ENCODE measurements at places on chromosomes 6 and 20.
A peak's percentile ranks its signal among the peaks of the same experiment; 100 is the strongest.

DNA sequence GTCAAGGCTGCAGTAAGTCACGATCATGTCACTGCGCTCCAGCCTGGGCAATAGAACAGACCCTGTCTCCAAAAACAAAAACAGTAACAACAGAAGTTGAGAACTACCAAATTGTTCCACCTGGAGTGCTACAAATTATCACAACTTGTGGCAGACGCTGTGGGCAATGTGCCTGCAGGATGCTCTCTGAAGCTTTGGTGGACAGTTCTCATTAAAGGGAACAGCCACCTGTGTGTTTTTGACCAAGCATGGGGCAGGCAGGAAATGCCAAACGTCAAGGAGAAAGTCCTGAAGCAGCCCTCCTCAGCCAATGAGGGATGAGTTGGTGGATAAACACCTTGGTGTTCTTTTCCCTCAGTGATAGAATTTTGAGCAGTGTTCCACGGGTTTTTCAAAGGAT, 15.8 kb downstream of the COX4I2 start:
- no peak for DNase-seq

- DNase-seq, result no peak
These were observed 140.6 kb downstream of the OPN5 start for GRCh38 chr6:47922391-47922790.

DNA sequence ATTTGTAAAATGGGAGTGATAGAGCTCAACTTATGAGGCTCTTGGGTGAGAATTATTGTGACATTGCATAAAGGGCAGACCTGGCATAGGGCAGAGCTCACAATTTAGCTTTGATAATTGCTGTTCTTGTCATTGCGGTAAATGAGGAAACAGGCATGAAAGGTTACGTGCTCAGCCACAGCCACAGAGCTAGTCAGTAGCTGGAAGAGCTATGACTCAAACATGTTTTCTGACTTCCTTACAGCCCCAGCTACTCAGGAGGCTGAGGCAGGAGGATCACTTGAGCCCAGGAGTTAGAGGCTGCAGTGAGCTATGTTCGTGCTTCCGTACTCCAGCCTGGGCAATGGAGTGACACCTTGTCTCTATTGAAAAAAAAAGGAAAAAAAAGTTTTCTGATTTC, 3.5 kb upstream of the GHRH start:
- DNase-seq, result no peak

DNA sequence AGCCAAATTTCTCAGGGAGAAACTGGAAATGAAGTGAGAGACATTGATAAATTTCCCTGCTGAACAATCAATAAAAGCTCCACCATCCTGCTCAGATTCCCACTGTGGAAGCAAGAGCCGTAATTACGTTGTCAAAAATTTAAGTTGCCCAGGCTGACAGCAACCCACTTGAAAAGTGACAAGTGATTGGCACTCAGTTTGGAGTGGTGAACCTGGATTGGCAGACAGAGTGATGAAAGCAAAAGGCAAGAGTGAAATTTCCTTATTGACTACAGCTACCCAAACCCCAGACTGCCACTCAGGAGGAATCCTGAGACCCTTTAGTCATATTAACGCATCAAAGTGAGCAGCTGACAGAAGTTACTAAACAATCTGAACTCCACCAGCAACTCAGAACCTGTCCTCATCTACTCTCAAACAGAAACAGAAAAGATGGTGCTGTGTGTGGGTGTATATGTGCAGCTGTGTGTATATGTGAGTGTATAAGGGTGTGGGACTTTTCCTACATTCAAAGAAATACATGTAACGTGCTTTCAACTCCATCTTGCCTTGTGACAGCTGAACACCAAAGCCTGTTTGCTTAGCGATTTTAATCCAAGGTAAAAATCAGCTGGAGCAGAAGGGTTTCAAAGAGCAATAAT, 157.4 kb downstream of the PKHD1 start:
- DNase-seq, result no peak

GRCh38 chr6:24010133-24010532, 115.9 kb upstream of the NRSN1 start:
- DNase-seq, result no peak

DNA sequence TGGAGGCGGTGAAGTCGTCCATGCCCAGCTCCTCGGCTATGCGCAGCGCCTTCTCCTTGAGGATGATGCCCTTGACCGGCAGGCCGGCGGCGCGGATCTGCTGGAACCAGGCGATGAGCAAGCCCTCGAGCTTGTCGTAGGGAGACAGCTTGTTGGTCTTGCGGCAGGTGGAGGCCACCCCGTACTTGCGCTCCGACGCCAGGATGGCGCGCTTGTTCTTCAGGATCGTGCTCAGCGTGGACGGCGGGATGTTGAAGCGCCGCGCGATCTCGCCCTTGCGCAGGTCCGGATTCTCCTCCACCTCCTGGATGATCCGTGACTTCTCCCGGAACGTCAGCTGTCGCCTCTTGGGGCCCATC, 435 bp downstream of the CENPB start:
- no peak for DNase-seq

DNA sequence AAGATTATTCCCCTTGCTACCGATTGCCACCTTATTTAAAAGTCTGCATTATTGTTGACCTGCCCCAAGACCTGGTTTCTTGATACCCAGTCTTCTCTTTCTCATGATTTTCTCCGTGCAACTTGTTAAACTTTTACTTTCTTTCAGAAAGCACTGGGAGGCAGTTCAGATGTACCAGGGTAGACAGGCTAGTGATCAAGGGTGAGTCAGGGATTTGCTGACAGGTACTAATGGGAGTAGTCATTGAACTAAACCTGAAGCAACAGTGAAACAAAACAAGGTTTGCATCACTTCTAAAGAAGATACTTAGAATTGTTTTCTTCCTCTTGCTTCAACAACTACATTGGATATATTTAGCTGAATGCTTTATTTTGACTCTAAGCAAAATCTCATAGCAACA, 124.4 kb downstream of the KCNQ5 start:
- DNase-seq, result peak; percentile 66

DNA sequence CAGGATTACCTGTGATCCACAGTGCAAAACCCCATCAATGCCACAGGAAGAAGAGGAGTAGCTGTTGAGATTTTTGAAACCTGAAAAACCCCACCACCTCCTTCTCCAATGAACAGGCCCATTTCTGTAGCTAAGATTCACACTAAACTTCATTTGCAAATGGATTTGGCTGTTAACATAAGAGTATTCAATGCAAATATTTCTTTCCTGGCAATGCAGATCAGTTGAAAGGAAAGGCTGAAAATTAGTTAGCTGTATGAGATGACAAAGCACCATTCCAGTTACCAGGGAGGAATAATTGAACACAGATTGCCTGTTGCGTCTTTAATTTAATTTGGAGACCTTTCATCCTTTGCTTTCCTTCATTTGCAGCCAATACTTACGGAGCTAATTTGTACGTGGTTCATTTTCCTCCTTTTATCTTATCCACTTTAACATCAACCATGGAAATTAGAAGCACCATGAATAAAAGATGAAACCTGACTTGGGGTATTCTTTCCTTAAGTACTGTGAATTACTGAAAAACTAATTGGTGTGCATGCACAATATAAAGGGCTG, 4.2 kb downstream of the B3GAT2 start:
- DNase-seq, result no peak

- no peak for DNase-seq
These were observed 107.4 kb upstream of the NAA20 start for GRCh38 chr20:19909725-19910124.

- peak; percentile 18 for DNase-seq
These were observed 560.0 kb downstream of the TBC1D32 start for GRCh38 chr6:120774275-120774674.

DNA sequence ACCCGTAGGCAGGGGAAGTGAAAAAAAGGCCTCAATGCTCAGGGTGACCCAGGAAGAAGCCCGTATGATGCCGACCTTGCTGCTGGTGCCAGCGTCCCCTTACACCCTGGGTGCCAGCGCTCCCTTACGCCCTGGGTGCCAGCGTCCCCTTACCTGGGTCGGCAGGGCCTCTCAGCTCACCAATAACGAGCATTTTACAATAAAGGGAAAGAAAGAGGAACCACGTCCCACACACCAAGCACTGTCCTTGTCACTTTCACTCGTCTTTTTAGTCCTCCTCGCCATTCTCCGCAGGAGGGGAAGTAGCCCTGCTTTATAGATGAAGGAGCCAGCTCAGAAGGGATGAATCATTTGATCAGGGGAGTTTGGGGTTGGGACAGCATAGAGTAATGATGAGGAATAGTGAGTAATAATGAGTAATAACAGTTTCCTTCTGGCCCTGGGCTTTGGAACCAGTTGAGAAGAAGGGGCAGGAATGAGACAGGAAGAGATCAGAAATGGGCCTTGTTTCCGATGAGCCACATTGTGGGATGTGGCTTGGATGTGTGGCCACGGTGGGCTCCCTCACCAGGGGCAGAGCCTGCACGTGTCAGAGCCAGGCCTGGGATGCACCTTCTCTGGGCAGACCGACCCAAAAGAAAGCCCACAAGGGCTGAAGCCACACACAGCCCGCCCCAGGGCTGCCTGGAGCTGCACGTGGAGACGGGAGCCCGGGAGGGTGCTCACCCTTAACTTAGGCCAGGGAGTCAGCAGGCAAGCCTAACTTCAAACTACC, 75.7 kb downstream of the SYNJ2 start:
- peak; percentile 88 for DNase-seq

DNA sequence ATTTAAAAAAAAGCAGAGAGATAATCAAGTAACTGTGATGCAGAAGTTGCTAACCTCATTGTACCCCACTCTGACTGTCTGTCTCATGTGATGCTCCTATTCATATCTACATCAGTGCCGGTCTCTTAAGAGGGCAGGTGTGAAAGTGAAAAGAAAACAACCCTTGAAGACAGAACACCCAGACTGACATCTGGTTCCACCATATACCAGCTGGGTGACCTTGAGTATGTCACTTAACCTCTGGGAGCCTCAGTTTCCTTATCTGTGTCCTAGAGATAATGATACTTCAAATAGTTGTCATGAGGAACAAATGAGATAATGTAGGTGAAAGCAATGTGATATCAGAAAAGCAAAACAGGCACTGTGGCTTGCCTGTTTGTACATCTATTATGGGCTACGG, 426.8 kb upstream of the SOX4 start:
- DNase-seq, result no peak

GRCh38 chr20:12700701-12701100, 308.1 kb upstream of the SPTLC3 start:
- no peak for DNase-seq

- no peak for DNase-seq
These were observed 33.9 kb upstream of the FBXO9 start for GRCh38 chr6:53031281-53031680.

- peak; percentile 98 for DNase-seq
These were observed 45.1 kb downstream of the PTK7 start for GRCh38 chr6:43120944-43121913.

DNA sequence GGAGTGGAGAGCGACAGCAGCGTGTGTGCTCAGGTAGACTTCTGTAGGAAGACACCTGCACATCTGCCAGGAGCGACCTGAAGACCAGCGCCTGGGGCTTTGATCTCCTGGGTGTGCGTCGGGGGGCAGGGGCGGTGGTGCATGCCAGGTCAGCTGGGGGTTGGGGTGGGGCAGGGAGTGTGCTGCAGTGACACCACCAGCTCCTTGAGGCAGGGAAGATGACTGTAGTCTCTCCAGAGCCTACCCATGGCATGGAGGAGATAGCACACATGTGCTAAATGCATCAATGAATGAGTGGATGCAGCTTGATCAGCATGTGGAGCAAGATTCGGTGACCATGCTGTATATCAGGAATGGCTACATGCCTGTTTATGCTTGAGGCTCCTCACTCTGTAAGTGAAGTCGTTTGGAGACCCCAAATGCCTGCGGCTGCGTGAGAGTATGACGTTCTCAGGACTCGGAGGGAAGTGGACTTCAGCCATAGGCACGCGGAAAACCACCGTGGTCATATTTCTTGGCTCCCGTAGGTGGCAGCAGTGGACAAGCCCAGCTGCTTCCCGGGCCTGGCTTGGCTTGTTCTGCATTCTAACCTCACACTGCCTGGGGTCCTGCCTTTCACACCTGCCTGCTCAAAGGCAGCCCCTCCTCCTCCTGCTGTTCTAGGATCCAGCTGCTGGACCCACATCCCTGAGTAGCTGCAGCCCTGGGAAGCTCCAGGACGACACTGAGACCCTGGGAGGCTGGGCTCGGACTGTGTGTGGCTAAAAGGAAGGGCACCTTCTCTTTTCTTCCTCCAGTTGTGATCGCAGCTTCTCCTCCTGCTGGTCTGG, 39.4 kb upstream of the KCNK16 start:
- DNase-seq, result peak; percentile 23

- DNase-seq, result no peak
These were observed 465.2 kb downstream of the TFAP2B start for GRCh38 chr6:51283723-51284355.

DNA sequence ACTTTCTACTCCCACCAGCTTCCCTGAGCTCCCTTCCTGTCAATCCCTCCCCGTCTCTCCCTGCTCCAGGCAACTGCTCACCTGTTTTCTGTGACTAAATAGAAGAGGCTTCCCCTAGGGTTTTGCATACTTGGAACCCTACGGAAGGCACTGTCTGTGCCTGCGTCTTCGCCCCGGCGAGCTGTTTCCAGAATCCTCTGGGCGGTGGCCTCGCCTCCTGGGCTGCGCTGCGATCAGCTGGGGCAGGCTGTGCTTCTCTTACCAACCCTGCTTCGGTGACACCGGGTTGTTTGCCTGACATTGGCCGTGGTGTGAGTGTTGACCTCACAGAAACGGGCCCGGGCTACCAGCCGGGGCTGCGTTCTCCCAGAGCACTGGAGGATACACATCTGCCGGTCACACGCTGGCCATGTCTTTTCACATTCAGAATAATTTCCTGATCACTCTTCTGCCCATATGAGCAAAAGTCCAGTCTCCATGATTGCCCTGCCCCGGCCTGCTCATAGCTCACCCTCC, 29.4 kb upstream of the CCR6 start:
- no peak for DNase-seq

- no peak for DNase-seq
These were observed 76.7 kb downstream of the PREP start for GRCh38 chr6:105326216-105326615.

GRCh38 chr6:152124429-152125074, 317.1 kb downstream of the ESR1 start:
- peak; percentile 31 for DNase-seq

DNA sequence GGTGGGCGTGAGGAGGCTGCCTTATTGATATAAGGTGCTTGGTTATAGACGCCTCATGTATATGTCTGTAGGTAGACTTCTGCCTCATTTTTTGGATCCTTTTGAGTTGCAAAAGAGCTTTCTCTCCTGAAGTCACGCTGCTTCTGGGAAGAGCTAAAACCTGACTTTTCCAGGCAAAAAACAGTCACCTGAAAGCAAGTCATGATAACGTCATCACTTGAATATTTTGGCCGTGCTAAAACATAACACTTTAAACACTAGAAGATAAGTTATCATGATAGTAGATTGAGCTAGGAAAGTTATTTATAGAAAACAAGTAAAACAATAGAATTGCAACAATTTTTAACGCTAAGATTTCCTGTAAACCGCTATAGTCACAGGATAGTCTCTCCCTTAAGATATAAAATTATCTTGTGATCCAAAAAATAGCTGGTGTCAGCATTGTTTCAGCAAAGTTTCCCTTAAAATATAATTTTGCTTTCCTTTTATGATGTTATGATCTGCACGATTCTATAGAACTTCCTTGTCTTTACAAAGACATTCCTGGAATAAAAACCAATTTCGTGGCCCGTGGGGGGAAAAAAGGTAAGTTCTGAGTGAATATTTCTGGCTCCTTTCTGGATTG, 69.0 kb upstream of the AKAP12 start:
- no peak for DNase-seq

- no peak for DNase-seq
These were observed 868 bp upstream of the SLC2A4RG start for GRCh38 chr20:63738687-63739129.

GRCh38 chr20:39268491-39268951, 306.4 kb downstream of the DHX35 start:
- DNase-seq, result no peak

GRCh38 chr20:20085071-20085470, 32.7 kb downstream of the CFAP61 start:
- DNase-seq, result no peak

Data from kidney epithelial cell (primary cell).